ENCODE measurements at places on chromosomes 13 and 19.

GRCh38 chr13:108302279-108302678, 32.8 kb downstream of the TNFSF13B start:
- no peak overlapping the region for H3K4me3 ChIP-seq
- no peaks in the 10 kb centered on the region for H3K36me3 ChIP-seq
- no peak for DNase-seq
- H3K4me1 ChIP-seq, result no peaks in the 10 kb centered on the region
- no peak overlapping the region for H3K27ac ChIP-seq

DNA sequence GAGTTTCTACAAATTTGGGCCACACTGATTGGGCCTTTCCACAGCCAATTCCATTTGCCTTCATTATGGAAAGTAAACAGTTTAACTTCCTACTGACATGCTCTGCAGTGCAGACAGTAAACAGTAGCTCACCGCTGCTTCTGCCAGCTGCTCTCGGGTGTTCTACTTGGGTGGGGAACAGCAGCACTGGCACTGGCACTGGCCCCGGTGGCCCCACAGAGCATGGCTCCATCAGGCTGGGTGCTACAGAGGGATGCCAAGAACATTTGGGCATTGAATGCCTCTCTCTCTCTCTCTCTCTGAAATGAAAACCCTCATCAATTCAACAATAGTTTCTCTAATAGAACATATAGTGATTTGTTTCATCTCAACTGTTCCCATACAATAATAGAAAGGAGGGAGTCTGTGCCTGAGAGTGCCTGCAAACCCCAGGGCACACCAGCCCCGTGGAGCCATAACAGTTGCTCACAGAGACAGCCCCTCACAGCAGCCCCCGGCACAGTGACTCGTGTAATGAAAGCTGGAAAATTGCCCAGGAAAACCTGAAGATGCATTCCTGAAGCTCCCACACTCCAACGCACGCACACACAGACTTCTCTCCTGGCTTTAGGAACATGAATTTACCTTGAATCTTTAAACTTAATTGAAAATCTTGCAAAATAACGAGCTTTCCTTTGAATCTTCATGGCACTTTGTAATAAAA, 38.2 kb upstream of the GJB6 start:
- no peaks in the 10 kb centered on the region for H3K27me3 ChIP-seq
- H3K4me1 ChIP-seq, result no peaks in the 10 kb centered on the region
- no peaks in the 10 kb centered on the region for H3K36me3 ChIP-seq

- no peak for DNase-seq
- H3K36me3 ChIP-seq, result no peaks in the 10 kb centered on the region
- no peak overlapping the region for H3K27ac ChIP-seq
- no peaks in the 10 kb centered on the region for H3K27me3 ChIP-seq
- no peaks in the 10 kb centered on the region for H3K4me1 ChIP-seq
Observed at GRCh38 chr13:97422118-97423054, 11.6 kb upstream of the RAP2A start.

DNA sequence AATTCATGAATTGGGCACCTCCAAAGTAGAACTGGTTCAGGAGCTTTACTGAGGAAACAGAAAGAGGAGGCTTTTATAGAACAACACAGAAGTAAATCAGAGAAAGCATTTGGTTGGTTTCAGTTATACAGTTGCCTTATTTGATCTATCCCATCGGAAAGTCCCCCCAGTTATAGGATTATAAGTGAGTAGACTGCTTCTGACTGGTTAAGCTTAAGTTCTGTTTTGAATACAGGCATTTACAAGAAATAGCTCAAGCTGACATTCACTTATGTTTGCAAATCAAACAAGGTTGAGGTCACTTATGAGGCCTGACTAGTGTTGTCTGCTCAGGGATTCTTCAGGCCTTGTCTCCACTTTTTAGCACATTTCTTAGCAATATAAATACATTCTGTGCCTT, 857.4 kb downstream of the EFNB2 start:
- no peaks in the 10 kb centered on the region for H3K4me1 ChIP-seq
- DNase-seq, result no peak
- H3K36me3 ChIP-seq, result no peaks in the 10 kb centered on the region
